Epithelial cell of proximal tubule (primary cell): ENCODE measurements at places on chromosomes 11 and 22. TPM values are rescaled to one million over a fixed set of nuclear protein-coding genes. Genes with fewer than 3 reads are reported as not detected.

Gene SPDYC
- total RNA-seq, result not detected in 2 replicates

Gene RABL2B
- 14.6 and 15.0 TPM in 2 replicates for total RNA-seq

Gene BTG4
- total RNA-seq, result 0.22 TPM in 1 of 2 replicates, not detected in the other

Gene NDUFC2
- 159 and 164 TPM in 2 replicates for total RNA-seq

Gene PRR14L
- total RNA-seq, result 15.9 and 16.1 TPM in 2 replicates

Gene IL10RA
- 0.46 and 0.87 TPM in 2 replicates for total RNA-seq

Gene PRRG4
- 2.7 and 3.1 TPM in 2 replicates for total RNA-seq

Gene CRYBB2
- total RNA-seq, result 0.14 TPM in 1 of 2 replicates, not detected in the other

Gene NDUFS3
- total RNA-seq, result 85.6 and 89.3 TPM in 2 replicates

Gene MPPED2
- total RNA-seq, result 0.07 and 0.17 TPM in 2 replicates

Gene PTPRCAP
- 1.5 and 3.6 TPM in 2 replicates for total RNA-seq

Gene CREBZF
- 20.6 and 24.7 TPM in 2 replicates for total RNA-seq

Gene OR5M8
- not detected in 2 replicates for total RNA-seq

Gene MMP3
- total RNA-seq, result not detected in 2 replicates

Gene OR52N2
- not detected in 2 replicates for total RNA-seq

Gene OR8D4
- total RNA-seq, result not detected in 2 replicates

Gene OR10A2
- total RNA-seq, result not detected in 2 replicates

Gene IL17REL
- not detected in 2 replicates for total RNA-seq

Gene HBB
- not detected in 2 replicates for total RNA-seq

Gene PRODH
- total RNA-seq, result 1.2 and 2.1 TPM in 2 replicates

Gene TMPRSS13
- total RNA-seq, result 0.51 and 0.63 TPM in 2 replicates

Gene NR1H3
- 8.5 and 9.6 TPM in 2 replicates for total RNA-seq

Gene TRIM49C
- total RNA-seq, result not detected in 2 replicates

Gene OR56B1
- total RNA-seq, result not detected in 2 replicates

Gene OR51B2
- not detected in 2 replicates for total RNA-seq

Gene SYT13
- total RNA-seq, result 5.4 and 6.4 TPM in 2 replicates

Gene BTBD18
- total RNA-seq, result not detected in 2 replicates

Gene MAJIN
- total RNA-seq, result not detected in 2 replicates

Gene SLC6A5
- not detected in 2 replicates for total RNA-seq

Gene OR2AG2
- total RNA-seq, result 0.14 TPM in 1 of 2 replicates, not detected in the other

Gene CDKN1C
- 12.7 and 27.7 TPM in 2 replicates for total RNA-seq

Gene AGBL2
- 0.06 and 0.72 TPM in 2 replicates for total RNA-seq

Gene CTSF
- 6.7 and 15.2 TPM in 2 replicates for total RNA-seq

Gene LSP1
- 0.58 TPM in 1 of 2 replicates, not detected in the other for total RNA-seq

Gene CYP2D6
- total RNA-seq, result 0.14 and 0.29 TPM in 2 replicates

Gene ATP5MG
- total RNA-seq, result 82.7 and 86.8 TPM in 2 replicates

Gene TRIM6
- total RNA-seq, result 1.4 and 6.3 TPM in 2 replicates

Gene TRPT1
- 63.3 and 98.1 TPM in 2 replicates for total RNA-seq

Gene MMP11
- 11.4 and 22.3 TPM in 2 replicates for total RNA-seq

Gene SMIM38
- total RNA-seq, result 0.07 TPM in 1 of 2 replicates, not detected in the other

Gene FOSL1
- 143 and 172 TPM in 2 replicates for total RNA-seq

Gene DNAJB13
- 0.46 TPM in 1 of 2 replicates, not detected in the other for total RNA-seq

Gene MLC1
- total RNA-seq, result not detected in 2 replicates

Gene MYOD1
- total RNA-seq, result not detected in 2 replicates

Gene TBX10
- not detected in 2 replicates for total RNA-seq

Gene ARHGAP1
- 29.1 and 33.9 TPM in 2 replicates for total RNA-seq

Gene CECR2
- 2.5 and 3.7 TPM in 2 replicates for total RNA-seq

Gene OR10D3
- total RNA-seq, result not detected in 2 replicates

Gene GSTT2
- 1.6 TPM in 1 of 2 replicates, not detected in the other for total RNA-seq

Gene OR52I1
- total RNA-seq, result not detected in 2 replicates

Gene RIBC2
- total RNA-seq, result 0.69 and 2.7 TPM in 2 replicates

Gene SCGB2A2
- not detected in 2 replicates for total RNA-seq

Gene GLYATL2
- total RNA-seq, result 0.35 and 0.51 TPM in 2 replicates

Gene LYVE1
- total RNA-seq, result 0.35 TPM in 1 of 2 replicates, not detected in the other

Gene SIRT3
- total RNA-seq, result 5.5 and 11.8 TPM in 2 replicates

Gene C22orf42
- total RNA-seq, result not detected in 2 replicates
